ENCODE measurements at places on chromosomes 11 and 22. TPM values are rescaled to one million over a fixed set of nuclear protein-coding genes. Genes with fewer than 3 reads are reported as not detected.

Gene RBM14
- polyA plus RNA-seq, result 34.5 TPM

Gene JHY
- 1.3 TPM for polyA plus RNA-seq

Gene C1QTNF4
- 9.1 TPM for polyA plus RNA-seq

Gene CEP126
- polyA plus RNA-seq, result 3.1 TPM

Gene ADAMTS15
- 19.5 TPM for polyA plus RNA-seq

Gene SLC22A6
- polyA plus RNA-seq, result not detected

Gene KCNQ1
- polyA plus RNA-seq, result 2.1 TPM

Gene FAM83F
- polyA plus RNA-seq, result 0.09 TPM

Gene AQP11
- 1.6 TPM for polyA plus RNA-seq

Gene PANX2
- 0.18 TPM for polyA plus RNA-seq

Gene MICALL1
- polyA plus RNA-seq, result 47.2 TPM

GRCh38 chr11:124920870-124921609, 2.0 kb downstream of the HEPN1 start:
- DNase-seq, result no peak

GRCh38 chr11:61055776-61056175, 46.5 kb upstream of the CD5 start:
- DNase-seq, result no peak

- no peak for DNase-seq
Measured at GRCh38 chr11:63816166-63816565, 2.9 kb downstream of the SPINDOC start.

DNA sequence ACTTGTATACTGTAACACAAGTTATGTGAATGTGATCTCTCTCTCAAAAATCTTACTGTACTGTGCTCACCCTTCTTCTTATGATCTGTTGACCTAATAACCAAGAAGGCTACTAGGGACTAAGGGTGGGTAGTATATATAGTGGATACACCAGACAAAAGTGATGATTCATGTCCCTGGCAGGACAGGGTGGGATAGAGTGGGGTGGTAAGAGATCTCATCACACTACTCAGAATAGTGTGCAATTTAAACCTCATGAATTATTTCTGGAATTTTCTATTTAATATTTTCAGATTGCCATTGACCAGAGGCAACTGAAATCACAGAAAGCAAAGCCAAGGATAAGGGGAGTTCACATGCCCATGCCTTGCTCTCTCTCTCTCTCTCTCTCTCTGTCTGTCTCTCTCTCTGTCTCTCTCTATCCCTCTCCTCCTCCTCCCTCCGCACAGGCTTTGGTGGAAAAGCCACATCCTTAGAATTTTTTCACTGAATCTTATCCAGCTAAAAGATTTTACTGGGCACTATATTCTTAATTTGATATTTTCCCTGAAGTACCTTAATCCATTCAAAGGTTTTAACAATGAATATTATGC, 12.0 kb upstream of the STK33 start:
- DNase-seq, result no peak

DNA sequence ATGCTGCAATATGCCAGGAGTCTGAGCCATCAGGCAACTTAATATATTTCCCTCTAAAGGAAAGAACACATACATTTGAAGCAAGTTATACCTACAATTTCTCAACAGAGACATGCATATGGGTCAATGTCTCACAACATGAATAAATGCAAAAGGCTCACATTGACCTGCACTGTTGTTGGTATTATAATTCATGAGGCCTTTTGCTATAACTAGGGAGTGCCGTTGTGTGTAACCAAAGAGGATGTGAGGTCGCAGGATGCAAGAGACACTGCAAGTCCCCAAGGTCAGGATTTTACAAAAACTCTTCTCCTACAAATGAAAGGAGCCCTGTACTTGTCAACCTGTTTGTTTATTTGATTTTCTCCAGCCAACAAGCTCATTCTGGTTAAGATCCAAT, 250.5 kb downstream of the LARGE1 start:
- DNase-seq, result no peak

GRCh38 chr22:46963672-46964545, 201.5 kb downstream of the TBC1D22A start:
- DNase-seq, result no peak

DNA sequence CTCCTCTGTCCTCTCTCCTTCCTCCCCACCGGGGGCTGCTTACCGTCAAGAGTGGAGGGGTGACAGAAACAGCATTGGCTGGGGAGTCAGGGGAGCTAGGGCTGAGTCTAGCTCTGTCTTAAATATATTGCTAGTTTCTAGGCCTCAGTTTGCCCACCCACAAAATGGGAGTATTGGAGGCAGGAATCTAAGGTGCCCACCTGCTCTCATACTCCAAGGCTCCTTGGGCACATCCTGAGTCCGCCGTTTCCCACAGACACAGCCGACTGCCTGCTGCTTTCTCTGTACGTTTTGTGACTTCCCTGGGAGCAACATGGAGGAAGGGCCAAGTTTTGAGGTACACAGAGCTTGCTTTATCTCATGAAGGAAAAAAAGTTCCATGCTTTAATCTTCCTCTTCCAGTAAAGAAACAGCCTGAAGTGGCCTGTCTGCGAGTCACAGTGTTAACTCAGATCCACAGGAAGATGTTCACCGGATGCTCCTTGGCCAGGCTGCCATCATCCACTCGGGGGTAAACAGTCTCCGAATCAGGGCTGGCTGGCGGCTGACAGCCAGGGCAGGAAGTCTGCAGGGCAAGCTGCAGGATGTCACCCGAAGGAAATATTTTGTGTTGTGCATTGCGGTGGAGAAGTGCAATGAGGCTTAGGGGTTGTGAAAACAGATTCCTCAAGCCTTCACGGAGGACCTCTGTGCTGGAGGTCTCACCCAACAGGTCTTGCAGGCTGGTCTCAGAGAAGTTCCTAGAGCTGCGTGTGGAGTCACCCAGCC, 11.0 kb upstream of the CERK start:
- DNase-seq, result no peak

DNA sequence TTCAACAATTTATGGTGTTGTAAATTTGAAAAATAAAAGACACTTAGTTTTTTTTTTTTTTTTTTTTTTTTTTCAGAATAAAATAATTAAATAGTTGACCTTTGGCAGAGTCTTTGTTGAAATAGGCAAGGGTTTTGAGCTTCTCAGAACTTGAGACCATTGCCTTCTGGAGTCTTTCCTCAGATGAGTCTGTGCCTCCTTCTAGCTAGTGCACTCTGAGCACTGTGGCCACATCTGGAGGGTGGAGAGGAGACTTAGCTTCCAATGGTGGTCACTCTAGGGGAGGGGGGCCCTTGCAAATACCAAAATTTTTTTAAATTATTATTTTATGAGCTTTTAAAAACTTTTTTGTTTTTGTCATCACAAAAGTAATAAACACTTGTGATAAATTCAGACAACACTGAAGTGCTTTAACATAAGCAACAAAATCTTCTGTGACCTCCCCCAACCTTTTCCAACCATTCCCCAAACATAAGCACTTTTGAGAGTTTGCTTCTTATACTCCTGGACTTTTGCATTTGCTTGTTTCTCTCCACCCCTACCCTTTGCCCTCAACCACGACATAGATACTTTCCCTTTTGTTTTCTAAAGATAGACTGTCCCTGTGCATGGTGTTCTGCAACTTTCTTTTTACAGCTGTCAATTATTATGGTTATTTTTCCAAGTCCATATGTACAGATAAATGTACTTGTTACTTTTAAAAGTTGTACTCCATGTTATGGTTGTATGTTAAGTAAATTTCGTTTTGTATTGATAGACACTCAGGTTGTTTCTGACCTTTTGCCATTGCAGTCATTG, 41.1 kb downstream of the BMAL1 start:
- no peak for DNase-seq

- no peak for DNase-seq
Measured at GRCh38 chr22:42270176-42270509, 310 bp downstream of the TCF20 start.

DNA sequence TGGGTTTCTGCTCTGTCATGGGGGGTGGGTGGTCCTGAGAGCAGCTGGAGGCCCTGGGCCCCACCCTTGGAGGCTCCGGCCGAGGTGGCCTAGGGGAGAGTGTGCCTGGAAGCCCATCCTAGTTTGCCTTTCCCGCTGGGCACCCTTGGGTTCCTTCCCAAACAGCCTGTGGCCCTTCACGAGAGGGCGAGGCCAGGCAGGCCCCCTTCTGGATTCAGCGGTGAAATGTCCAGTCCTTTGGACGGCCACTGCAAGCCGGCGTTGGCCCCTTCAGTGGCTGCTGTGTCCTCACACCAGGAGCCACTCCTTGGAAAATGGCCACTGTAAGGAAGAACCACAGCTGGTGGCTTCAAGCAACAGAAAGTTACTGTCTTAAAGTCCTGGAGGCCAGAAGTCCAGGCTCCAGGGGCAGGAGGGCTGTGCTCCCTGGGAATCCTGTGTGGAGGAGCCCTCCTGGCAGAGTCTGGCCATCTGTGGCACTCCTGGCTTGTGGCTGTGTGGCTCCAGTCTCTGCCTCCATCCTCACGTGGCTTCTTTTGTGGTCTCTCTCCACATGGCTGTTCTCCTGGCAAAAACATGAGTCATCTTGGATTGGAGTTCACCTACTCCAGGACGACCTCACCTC, 854.1 kb downstream of the TBC1D22A start:
- no peak for DNase-seq

DNA sequence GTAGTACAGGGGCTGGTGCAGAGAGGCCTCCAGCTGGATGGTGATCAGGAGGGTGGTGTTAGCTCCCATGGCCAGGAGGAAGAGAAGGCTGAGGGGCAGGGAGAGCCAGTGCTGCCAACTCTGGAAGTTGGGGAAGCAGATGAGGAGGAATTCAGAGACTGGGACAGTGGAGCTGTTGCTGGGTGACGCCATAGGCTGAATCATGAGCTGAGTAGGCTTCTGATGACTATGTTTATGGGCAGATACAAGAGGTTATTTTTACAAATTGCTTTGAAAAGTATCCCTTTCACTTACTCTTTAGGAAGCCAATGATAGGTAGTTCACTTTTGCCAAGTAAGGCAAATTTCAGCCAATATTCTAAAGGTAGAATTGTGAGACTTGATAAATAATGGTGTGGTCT, 3.1 kb downstream of the OR56A1 start:
- no peak for DNase-seq

GRCh38 chr11:113540416-113541330, 65.5 kb upstream of the DRD2 start:
- no peak for DNase-seq

- no peak for DNase-seq
Measured at GRCh38 chr22:37880668-37881440, 25.2 kb upstream of the MICALL1 start.

GRCh38 chr11:38423042-38423441, 1825.0 kb upstream of the RAG2 start:
- no peak for DNase-seq

DNA sequence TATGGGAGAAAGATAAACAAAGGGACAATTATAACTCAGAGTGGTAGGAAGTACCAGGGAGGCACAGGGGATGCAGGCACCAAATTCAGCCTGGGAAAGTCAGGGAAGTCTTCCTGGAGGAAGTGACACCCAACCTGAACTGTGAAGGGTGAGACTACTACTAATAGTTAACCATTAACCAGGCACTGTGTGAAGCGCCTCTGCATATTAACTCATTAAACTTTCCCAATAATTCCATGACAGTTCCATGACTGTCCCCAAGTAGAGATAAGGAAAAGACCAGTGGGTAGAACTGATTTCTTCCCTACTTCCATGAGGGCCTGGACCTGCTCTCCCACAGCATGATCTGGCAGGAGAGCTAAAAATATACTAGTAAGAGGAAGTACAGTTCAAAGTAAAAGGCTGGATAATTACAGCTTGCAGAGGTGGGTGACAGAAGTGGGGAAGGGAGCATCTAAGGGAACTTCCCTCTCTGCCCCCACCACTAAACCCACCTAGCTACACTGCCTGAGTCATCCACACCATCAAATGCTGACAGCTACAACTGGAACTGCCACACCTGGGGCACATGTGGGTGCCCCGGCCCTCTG, 4.7 kb upstream of the AP1B1 start:
- no peak for DNase-seq

- DNase-seq, result no peak
Measured at GRCh38 chr11:73946798-73947458, 3.9 kb upstream of the DNAJB13 start.

DNA sequence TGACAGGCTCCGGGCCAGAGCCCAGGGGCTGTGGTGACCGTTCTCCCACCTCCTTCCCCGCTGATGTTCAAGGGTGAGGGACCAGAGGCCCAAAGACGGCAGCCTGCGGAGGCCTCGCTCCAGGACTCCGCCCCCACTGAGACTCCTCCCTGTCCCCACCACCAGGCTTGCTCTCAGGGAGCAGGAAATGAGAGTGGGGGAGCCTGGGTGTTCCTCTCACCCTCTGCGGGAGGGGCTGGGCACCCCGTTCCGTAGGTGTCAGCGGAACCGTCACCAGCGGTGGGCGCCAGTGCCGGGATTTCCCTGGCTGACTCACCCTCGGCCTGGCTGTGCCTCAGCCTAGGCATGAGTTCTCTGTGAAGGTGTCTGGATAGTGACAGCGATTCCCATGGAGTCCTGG, 15.7 kb downstream of the DAGLA start:
- no peak for DNase-seq

DNA sequence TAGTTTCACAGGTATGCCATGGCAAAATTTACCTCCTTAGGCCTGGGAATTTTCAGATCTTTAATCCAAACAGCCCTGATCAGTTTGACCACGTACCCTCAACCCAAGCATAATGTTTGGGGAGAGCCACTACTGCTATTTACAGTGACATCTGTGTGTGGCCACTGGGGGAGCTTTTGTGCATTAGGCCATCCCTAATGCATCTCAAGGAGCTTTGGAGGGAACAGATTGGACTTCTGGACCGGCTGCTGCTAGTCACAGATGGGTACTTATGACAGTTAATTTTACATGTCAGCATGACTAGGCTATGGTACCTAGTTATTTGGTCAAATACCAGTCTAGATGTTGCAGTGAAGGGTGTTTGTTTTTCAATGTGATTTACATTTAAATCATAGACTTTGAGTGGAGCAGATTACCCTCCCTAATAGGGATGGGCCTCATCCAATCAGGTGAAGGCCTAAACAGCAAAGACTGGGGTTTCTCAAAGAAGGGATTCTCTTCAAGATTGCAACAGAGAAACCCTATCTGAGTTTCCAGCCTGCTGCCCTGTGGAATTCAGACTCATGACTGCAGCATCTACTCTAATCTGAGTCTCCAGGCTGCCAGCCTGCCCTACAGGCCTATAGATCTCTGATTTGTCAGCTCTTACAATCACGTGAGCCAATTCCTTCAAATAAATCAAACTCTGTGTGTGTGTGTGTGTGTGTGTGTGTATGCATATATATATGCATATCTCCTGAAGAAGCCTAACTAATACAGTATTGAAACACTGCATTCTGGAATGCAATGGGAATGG, 38.0 kb upstream of the GALNT18 start:
- DNase-seq, result no peak

GRCh38 chr22:21106000-21106399, 60.3 kb downstream of the LRRC74B start:
- DNase-seq, result no peak

DNA sequence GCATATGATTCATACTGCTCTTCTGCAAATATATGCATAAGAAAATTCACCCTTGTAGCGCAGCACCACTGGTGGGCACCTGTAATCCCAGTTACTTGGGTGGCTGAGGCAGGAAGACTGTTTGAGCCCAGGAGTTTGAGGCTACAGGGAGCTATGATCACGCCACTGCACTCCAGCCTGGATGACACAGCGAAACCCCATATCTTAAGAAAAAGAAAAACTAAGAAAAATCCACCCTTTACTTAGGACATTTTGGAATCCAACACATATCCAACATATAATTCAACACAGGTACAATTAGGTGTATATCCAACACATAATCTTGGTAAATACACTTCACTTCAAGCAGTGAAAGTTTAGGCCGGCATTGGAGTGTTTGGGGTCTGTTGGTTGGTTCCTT, 255.5 kb upstream of the PITPNB start:
- DNase-seq, result no peak

- no peak for DNase-seq
Measured at GRCh38 chr11:79382301-79383050, 58.4 kb downstream of the TENM4 start.

All from forelimb muscle (tissue), 1 donor.